ENCODE measurements at places on chromosomes 5 and 9.

GRCh38 chr5:116137544-116138378, 52.9 kb downstream of the COMMD10 start:
- DNase-seq, result no peak

GRCh38 chr5:78547731-78548615, 100.6 kb downstream of the LHFPL2 start:
- DNase-seq, result no peak

DNA sequence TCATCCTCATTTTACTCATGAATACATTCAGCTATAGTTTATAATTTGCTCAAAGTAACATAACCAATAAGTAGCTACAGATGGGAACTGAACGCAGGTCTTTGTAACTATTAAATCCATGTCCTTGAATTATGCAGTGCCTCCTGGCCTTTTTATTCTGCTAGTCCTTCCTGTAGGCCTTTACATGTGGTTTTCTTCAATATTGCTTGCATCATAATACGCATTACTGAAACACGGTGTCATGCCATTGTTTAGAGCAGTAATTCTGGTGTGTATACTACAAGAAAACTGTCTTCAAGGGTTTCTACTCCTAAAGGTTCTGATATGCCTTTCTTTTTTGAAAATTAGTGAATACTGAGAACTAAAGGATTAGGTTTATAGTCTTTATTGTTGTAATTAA, 20.7 kb downstream of the CWC27 start:
- DNase-seq, result no peak

DNA sequence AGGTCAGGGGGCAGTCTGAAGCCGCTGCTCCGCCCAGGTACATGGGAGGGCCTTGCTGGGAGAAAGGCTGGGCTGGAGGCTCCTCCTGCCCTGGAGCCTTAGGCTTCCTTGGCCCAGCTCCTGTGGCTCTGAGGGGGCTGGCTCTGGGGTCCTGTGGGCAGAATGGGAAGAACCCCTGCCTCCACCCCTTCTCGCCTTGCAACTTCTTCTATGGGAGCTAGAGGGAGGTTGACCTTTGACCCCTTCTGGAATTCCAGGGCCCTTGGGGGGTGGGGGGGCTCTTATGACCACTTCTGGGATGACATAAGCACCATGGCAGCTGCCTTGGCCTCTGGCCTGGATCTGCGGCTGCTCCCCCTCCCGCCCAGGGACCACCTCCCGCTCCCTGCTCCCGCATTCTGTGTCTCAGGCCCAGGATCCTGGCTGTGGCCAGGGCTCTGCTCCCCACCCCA, 32.2 kb downstream of the IER5L start:
- DNase-seq, result no peak

- DNase-seq, result no peak
Observed at GRCh38 chr9:71665247-71665646, 103.1 kb downstream of the CEMIP2 start.

GRCh38 chr5:78376315-78376714, 15.9 kb downstream of the SCAMP1 start:
- no peak for DNase-seq

- DNase-seq, result no peak
Observed at GRCh38 chr9:74463825-74464224, 33.3 kb upstream of the RORB start.

- peak; percentile 58 for DNase-seq
Observed at GRCh38 chr5:132662925-132663770, 5.2 kb downstream of the IL13 start.

- no peak for DNase-seq
Observed at GRCh38 chr5:2753452-2754420, 2.3 kb upstream of the IRX2 start.

DNA sequence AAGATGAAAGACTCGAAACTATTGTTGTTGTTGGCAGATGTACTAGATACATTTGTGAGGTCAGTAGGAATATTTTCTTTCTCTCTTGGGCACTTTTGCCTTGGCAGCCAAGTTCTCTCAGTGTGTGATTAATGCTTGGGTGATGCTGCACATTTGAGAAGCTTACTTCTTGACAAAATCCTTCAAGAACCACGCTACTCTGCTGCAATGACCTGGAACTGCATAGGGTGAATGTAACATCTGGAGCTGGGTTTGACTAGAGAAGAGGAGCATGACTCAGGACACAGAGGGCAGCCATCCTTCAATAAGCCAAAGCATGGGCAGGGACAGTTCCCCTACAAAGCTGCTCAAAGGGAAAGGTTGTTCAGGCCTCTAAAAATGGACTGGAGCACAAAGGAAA, 75.5 kb upstream of the PUM3 start:
- DNase-seq, result no peak

GRCh38 chr9:120559546-120559945, 20.4 kb downstream of the CDK5RAP2 start:
- DNase-seq, result no peak

GRCh38 chr9:23153058-23153457, 673.0 kb downstream of the ELAVL2 start:
- DNase-seq, result no peak

- no peak for DNase-seq
Observed at GRCh38 chr5:51279983-51280706, 103.1 kb upstream of the ISL1 start.

DNA sequence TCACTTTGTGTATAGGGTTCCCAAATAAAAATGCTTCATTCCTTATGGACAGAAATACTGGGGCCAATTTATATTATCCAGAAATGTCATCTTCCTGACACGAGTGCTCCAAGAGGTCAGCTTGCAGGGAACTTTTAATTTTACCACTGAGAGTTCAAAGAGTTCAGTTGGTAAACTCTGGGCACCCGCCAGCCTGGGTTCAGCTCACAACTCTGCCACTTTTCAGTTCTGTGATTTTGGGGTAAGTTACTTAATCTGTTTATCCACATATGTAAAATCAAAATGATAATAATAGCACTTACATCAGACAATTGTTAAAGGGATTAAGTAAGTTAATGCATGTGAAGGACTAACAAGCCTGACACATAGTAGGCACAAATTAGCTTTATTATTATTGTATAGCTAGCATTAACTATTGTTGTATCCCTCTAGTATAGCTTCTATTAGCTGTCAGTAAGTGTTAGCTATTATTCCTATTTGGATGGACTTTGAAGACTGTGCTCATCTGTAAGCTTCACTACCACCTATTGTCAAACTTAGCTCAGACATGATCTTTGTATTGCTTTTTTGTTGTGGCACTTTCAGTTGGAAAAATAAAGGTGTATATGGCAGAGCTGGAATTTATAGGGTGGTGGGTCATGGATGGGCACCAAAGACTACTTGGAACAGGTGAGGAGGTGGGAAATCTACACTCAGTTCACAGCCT, 1.6 kb downstream of the MEGF10 start:
- no peak for DNase-seq

GRCh38 chr5:116145416-116145815, 60.6 kb downstream of the COMMD10 start:
- DNase-seq, result peak; percentile 25

GRCh38 chr5:33629999-33630398, 189.2 kb downstream of the TARS1 start:
- DNase-seq, result no peak

DNA sequence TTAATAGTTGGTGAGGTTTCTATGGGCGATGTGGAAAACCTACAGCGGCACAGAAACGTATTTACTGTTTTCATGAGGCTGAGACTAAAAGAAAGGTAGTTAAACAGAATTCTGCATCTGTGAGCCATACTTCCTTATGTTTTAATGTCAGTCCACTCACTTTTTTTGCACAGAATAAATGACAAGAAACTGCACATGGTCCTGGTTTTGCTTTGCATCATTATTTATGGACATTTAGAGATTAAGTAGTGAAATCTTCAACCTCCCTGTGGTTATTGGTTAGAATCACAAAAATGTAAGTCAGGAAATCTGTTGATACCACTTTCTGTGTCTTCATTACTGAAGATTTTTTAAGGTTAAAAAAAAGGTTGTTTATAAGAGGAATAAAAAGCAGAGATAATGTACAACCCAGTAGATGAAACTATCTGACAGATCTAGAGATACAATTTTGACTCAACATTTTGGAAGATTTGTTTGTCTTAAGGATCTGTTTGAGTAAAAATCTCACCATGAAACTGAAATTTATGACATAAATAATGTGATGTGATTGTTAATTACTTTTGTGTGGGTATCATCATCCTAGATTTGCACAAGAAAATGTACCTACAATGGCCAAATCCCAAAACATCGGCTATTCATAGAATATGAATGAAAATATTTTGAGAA, 2.4 kb downstream of the PRR16 start:
- no peak for DNase-seq

- no peak for DNase-seq
Observed at GRCh38 chr5:139512786-139513390, 30.3 kb upstream of the STING1 start.

GRCh38 chr5:62692946-62693713, 114.5 kb downstream of the LRRC70 start:
- DNase-seq, result no peak

- no peak for DNase-seq
Observed at GRCh38 chr9:111533099-111533790, 8.3 kb downstream of the ZNF483 start.

DNA sequence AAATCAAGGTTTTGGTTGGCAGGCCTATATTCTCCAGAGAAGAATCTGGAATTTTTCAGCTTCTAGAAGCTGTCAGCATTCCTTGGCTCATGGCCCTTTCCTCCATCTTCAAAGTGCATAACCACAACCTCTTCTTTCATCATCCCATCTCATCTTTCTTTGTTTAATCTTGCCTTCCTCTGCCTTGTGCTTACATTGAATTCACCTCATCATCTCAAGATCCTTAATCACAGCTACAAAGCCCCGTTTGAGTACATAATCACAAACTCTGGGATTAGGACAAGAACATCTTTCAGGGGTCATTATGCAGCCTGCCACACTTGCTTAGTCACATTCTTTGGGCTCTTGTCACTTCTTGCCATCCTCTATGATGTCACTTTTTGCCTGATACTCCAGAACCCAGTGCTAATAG, 130.3 kb downstream of the FOXD1 start:
- no peak for DNase-seq

DNA sequence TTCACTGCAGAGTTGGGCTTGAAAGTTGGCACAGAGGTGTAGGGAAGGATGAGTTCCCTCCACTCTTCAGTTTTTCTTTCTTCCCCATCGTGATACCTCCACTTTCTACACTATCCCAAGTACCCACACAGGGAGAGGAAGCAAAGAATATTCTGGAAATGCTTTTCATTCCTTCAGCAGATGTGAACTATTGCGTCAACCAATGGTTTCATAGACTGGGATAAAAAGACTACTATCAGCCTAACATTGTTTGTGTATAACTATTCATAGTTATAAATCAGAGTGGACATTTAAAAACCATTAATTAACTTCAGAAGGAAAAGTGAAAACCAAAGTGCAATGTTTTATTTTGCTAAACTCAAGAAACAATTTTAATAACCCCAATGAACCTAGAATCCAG, 63.6 kb upstream of the MAMDC2 start:
- no peak for DNase-seq

DNA sequence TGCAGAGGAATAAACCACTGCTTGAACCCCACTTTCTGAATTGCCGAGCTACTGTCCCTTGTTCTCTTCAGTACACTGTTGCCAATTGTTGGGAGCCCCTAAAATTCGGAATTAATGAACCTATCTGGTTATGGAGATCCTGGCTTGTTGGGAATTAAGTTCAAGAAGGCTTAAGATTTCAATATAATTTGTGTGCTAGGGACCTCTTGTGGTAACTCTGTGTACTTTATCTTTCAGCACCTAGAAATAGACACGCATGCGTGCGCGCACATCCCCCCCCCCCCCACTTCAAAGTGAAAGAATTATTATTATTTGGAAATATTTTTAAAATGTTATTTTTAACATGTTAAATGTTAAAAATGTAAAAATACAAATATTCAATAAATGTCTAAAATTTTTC, 53.3 kb upstream of the FAM169A start:
- DNase-seq, result no peak

DNA sequence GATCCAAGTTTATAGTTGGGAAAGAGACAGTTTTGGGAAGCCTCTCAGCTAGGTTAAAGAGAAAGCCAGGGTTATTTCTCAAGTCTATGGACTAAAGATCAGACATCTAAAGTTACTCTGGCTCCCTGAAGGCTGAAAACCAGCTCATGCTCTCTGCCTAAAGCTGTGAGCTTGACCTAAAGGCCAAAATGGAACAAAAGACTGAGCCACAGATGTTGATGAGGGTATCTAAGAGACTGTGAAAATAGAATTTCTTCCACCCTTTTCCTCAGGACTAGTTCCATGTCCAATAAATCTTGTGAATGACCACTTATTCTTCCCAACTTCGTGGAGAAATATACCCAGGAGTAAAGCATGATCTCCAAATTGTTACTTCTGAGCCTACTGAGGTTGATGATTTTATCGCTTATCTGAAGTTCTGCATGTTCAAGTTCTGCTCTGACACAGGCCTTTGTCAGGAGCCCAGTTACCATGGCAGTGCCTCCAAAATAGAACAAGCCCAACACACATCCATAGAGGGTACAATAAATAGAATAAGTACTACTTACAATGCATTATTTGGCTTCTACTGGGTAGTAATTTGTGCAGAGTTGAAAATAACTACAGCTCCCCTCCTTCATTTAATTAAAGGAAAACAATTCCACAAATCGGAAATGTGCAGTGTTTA, 373.6 kb downstream of the NTRK2 start:
- no peak for DNase-seq

DNA sequence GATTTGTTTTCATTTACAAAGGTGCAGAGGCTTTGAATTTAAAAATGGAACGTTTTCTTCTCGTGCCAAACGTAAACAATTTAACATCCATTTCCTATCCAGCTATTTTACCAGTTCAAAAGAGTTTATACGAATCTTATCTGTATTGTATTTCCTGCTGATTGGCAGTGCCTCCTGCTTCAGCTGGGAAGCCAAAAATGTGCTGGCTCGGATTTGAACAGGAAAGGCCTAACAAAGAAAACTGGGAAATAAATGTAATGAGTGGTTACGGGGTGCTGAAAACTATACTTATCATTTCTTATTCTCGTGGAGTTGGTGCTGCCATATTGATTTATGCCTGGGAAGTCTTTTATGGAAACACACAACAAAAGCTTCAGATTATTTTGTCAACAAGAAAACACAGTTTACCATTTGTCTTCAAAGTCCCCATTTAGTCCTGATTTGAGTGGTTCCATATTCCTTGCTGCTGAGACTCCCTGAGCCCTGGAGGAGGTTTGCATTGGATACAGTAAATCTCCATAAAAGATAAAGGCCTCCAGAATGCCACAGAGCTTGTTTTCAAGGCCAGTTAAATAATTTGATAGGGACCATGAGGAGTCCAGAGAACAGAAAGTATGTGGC, 507.4 kb downstream of the RASEF start:
- no peak for DNase-seq

- no peak for DNase-seq
Observed at GRCh38 chr9:112535811-112536210, 49.2 kb downstream of the KIAA1958 start.

DNA sequence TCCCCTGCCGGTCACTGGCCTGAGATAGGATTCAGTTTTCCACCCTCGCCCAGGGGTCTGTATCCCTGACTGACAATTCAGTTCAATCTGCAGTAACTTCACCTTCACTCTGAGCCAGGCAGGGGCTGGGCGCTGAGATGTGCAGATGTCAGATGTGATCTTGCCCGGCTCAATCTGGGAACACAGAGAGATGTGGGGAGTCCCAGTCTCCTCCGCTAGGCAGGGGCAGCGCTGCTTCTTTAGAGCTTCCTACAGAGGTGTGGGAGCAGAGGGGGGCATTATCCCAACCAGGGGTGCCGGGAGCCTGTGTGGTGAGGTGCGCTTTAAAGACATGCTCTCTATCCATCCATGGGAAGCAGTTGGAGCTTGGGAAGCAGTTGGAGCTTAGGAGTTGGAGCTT, 14.6 kb downstream of the TMOD1 start:
- DNase-seq, result no peak

GRCh38 chr5:139904816-139905661, 109.4 kb downstream of the PSD2 start:
- no peak for DNase-seq
